ENCODE measurements at places on chromosomes 11 and 22. TPM values are rescaled to one million over a fixed set of nuclear protein-coding genes. Genes with fewer than 3 reads are reported as not detected.

OR5AR1 gene
- total RNA-seq, result not detected

FAM227A gene
- total RNA-seq, result 0.74 TPM

MUC6 gene
- total RNA-seq, result not detected

DDT gene
- total RNA-seq, result 82.9 TPM

LUZP2 gene
- total RNA-seq, result 0.74 TPM

HYOU1 gene
- total RNA-seq, result 117 TPM

MYOD1 gene
- total RNA-seq, result not detected
